ENCODE measurements at places on chromosomes 5 and 9. TPM values are rescaled to one million over a fixed set of nuclear protein-coding genes. Genes with fewer than 3 reads are reported as not detected.

The MCC gene
- total RNA-seq, result 0.14 TPM

The SMC5 gene
- total RNA-seq, result 16.2 TPM

The CNTNAP3 gene
- total RNA-seq, result 8.8 TPM

The GPRIN1 gene
- total RNA-seq, result 9.1 TPM

The MSX2 gene
- total RNA-seq, result 4.6 TPM

The AMBP gene
- total RNA-seq, result 7.5 TPM

The BSPRY gene
- not detected for total RNA-seq

The MAMDC4 gene
- 3.4 TPM for total RNA-seq

The ALDH1A1 gene
- 5,926 TPM for total RNA-seq

The GDNF gene
- not detected for total RNA-seq

The CNTNAP3B gene
- 17.5 TPM for total RNA-seq

The IFNW1 gene
- not detected for total RNA-seq

All from A549 treated with Mapracorat at 1 μM for 4 hours (cell line).